Activated CD4-positive, alpha-beta T cell treated with anti-CD3 and anti-CD28 coated beads, Interleukin-2, amount 50 U/mL, for 1 hour (primary cell): ENCODE measurements at places on chromosomes 3 and 15.

DNA sequence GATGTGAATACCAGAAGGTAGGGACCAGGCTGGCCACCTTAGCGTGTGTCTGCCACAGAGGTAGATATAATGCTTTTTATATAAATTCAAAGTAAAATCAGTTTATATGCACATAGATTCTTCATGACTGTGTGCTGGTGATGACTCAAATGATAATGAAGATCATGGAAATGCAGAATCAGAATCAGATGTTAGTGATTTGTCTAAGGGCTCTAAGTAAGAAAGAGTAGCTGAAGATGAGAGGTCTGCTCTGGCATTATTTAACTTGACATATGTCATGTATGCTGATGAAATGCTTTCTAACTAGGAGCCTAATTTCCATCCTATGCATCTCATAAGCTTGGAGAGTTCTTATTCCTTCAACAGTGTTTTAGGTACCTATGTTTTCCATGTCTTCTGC lies 50.3 kb upstream of the DPH6 start:
- DNase-seq, result no peak

DNA sequence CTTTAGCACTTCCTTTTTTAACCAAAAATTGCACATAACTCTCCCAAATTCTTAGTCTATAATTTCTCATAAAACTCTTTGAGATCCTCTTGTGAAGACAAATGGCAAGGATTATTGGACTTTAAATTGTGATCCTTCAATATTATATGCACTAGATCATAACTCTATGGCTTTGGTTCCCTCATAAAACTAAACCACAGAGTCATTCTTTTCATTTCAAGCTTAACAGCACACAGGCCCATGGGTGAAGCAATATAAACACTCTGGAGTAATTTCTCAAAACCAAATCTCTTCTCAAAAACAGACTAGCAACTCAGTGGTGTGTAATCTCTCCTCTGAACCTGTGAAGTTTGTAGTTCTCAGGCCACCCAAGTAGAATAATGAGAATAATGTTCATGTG lies 171.0 kb upstream of the NECTIN3 start:
- DNase-seq, result no peak

GRCh38 chr15:68214838-68215254 lies 9.7 kb upstream of the CALML4 start:
- DNase-seq, result no peak

- no peak for DNase-seq
Measured at GRCh38 chr3:164608554-164609276, 469.6 kb downstream of the SI start.

DNA sequence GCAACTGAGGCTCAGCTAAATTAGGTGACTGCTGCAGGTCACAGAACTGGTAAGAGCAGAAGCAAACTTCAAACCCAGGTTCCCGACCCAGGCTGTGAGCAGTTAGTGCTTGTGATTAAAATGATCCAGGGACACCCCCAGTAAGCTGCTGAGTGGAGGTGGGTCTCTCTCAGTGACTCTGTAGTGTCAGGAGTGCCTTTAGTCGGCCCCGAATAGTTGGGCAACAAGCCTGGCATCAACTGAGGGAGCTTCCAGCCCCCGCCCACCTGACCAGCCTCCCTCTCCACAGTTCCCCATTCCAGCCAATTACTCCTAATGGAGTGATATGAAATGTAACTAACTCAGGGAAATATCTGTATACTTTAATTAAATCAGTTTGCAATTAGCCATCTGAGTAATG lies 168.0 kb upstream of the SMAD3 start:
- DNase-seq, result no peak

DNA sequence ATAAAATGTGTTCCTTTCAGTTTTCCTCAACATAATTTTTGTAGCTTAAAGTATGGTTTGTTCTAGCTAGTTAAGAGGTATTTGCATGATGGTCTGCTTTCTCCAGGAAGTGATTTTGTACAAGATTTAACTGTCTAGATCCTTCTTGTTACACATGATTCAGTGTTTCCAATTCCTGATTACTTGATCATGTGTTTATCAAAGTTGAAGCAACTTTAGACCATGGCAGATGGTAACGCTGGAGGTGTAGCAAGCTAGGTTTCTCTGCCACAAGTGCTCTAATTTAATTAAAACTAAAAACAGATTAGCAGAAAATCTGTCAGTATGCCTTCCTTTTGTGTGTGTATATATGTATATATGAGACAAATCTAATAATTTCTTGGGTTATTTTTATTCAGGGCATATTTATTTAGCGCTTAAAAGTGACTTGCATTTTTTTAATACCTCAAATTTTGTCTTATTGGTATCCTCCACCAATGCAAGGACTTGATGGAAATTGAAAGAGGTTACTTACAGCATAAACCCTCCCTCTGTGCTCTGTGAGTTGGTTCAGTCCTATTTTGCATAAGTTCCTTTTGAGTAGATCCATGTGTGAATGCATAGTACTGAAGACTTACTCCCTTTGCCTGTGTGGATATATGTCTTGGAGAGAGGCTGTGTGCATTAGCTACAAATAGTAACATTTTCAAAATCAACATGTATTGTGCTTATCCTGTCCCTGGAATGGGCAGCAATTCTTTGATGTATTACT lies 157.3 kb upstream of the CGNL1 start:
- no peak for DNase-seq

DNA sequence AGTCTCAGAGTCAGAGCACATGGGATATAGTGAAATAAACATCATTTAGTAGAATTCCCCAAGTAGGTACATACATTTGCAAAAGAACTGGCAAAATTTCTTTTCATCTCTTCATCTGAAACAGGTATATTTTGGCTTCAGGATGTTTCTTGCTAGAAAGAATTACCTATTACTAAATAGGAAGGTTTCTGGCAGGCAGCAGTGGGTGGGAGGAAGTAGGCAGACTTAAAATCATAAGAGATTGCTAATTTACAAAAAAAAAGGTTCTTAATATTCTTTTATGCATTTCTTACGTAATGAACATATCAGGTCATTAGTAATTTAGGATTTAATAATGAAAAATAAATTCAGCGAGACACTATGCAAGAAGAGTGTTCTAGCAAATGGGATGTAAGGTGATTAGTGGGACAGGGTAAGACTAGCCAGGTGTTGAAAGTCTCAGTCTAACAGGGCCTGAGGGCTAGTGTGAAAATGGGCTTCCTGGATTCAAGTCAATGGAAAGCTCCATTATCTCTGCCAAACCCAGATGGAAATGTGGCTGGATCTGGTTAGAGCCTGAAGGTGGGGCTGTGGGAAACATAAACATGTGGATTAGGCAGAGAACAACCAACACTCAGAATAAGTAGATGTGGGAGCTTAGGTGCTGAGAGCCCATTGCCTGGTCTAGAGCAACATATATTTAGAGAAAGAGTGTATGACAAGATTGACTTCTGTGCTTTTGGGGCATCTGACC lies 127.4 kb upstream of the FEZF2 start:
- DNase-seq, result no peak

DNA sequence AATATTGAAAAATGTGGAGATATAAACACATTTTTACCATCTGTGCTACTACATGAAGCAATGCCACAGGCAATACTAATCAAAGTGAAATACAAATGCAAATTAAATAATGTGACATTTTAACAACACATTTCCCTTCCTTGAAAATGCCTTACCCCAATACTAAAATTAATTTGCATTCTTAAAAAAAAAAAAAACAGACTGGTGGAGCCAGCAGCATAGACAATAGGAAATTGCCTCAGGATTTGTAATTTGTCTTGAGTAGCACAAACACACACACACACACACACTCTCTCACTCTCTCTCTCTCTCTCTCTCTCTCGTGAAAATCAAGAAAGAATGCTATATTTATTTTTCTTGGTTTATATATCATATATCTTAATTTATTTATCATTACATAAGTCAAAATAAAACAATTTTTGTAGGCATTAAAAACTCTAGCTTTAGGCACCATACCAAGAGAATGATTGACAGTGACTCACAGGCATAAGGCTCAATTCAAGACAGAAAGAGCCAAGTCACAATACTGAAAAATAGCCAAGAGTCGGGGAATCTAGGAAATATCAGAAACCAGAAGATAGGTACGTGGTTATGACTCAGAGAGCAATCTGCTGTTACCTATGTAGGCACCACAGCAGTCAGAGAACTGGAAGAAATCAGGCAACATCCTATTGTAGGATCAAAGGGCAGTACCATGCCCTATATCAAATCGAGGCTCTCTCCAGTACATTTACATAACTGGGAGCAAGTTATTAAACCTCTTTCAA lies 23.0 kb downstream of the SUCNR1 start:
- no peak for DNase-seq

DNA sequence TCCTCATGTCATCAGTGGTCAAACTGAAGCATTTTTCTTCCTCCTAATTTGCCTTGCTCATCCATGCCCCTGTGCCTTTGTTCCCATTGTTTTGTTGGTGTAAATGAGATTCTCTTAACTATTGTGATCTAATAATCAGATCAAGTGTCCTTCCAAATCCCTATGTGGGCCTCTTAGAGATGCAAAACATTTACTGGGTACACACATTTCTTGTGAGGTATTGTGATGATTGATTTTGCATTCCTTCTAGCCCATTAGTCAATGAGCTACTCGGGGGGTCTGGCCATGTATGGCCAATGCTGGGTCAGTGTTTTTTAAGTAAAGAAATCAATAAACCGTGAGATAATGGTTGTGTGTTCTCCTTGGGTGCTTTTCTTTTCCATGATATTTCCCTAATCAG lies 580.4 kb downstream of the VGLL3 start:
- no peak for DNase-seq

DNA sequence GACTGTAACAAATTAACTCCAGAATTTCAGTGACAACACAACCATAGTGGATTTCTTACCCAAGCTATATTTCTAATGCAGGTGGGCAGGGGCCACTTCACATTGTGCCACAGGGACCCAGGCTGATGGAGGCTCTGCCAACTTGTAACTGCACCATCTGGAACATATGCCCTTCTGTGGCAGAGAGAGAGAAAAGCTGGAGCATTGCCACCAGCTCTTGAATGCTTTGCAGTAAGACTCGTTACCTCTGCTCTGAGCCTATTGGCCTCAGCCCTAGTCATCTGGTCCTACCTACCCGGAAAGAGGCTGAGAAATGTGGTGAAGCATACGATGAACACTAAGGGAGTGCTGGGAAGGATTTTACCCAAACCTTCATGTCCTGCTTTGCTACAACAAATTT lies 587.1 kb downstream of the ZNF385D start:
- no peak for DNase-seq

- DNase-seq, result no peak
Measured at GRCh38 chr3:148075771-148076716, 621.7 kb upstream of the AGTR1 start.

DNA sequence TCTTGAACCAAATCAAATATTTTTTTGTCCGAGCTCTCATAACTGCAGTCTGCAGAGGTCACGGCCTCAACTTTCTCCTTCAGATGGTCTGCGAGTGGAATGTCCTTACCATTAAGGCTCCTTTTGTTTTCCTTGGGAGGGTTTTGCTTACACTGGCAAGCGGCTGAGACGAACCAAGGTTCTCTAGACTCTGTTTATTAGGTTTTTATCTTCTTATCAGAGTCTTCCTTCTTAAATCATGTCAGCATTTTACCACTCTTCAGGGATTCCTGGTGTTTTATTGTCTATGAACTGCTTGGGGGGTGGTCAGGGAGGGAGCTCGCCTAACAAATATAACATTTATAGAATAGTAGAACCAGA lies 773.7 kb upstream of the NR2F2 start:
- no peak for DNase-seq

GRCh38 chr3:99313485-99313884 lies 324.9 kb upstream of the COL8A1 start:
- DNase-seq, result no peak

GRCh38 chr3:67045711-67046465 lies 47.8 kb downstream of the KBTBD8 start:
- no peak for DNase-seq

- no peak for DNase-seq
Measured at GRCh38 chr3:142225885-142226215, 465 bp upstream of the GK5 start.

GRCh38 chr3:187750513-187751123 lies 5.3 kb upstream of the BCL6 start:
- no peak for DNase-seq

- DNase-seq, result no peak
Measured at GRCh38 chr3:168828536-168828935, 732.8 kb upstream of the GOLIM4 start.

DNA sequence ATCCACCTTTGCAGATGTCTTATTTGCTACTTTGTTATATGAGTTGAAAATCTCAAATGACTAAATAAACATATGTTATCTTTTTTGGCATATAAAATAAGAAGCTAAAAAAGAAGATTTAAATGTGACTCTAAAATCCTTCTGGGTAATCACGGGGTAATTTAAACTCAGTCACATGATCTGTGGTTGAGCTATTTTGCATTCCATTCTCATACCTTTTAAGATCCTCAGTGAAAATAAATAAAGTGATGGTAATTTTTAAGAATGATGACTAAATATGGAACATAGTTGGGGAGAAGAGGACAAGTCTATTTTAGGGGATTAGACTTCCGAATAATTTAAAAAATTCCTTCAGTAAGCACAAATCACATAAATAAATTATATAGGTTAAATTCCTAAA lies 1076.8 kb downstream of the TUSC7 start:
- DNase-seq, result no peak

GRCh38 chr15:60381148-60381788 lies 16.5 kb downstream of the ANXA2 start:
- DNase-seq, result no peak

DNA sequence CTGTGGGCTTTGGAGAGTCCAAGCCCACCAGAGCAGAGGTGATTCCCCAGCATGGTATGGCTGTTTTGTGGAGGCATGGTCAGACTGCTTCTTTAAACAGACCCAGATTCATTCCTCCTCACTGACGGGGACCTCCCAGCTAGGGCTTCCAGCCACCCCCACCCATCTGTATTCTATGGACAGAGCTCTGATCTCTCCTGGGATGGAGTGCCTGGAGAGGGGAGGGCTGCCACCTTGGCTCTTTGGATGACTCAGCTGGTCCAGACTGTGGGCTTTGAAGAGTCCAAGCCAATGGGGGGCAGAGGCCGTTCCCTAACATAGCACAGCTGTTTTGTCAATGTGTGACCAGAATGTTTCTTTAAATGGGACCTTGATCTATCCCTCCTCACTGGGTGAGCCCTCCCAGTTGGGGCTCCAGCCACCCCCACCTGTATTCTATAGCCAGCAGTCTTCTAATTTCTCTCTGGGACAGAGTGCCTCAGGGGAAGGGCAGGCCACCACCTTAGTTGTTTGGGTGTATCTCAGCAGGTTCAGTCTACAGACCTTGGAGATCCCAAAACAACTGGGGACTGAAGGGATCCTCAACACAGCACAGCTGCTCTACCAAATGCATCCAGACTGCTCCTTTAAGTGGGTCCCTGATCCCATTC lies 122.0 kb upstream of the OSTN start:
- no peak for DNase-seq

- DNase-seq, result no peak
Measured at GRCh38 chr3:79810092-79810491, 42.3 kb upstream of the ROBO1 start.
